ENCODE measurements at places on chromosomes 2 and 18. TPM values are rescaled to one million over a fixed set of nuclear protein-coding genes. Genes with fewer than 3 reads are reported as not detected.

The AGXT gene
- total RNA-seq = 0.10 TPM

The SERPINB13 gene
- not detected for total RNA-seq

The FKBP1B gene
- 10.9 TPM for total RNA-seq

The VSNL1 gene
- not detected for total RNA-seq

The CKAP2L gene
- total RNA-seq = 61.9 TPM

The SGPP2 gene
- total RNA-seq = 0.10 TPM

The IL36G gene
- 0.24 TPM for total RNA-seq

The TSPYL6 gene
- total RNA-seq = not detected

GRCh38 chr18:49645841-49646351, 84.0 kb downstream of the LIPG start:
- DNase-seq = peak; percentile 46

- DNase-seq = no peak
Observed at GRCh38 chr18:23156134-23156533, 20.8 kb downstream of the CABLES1 start.

DNA sequence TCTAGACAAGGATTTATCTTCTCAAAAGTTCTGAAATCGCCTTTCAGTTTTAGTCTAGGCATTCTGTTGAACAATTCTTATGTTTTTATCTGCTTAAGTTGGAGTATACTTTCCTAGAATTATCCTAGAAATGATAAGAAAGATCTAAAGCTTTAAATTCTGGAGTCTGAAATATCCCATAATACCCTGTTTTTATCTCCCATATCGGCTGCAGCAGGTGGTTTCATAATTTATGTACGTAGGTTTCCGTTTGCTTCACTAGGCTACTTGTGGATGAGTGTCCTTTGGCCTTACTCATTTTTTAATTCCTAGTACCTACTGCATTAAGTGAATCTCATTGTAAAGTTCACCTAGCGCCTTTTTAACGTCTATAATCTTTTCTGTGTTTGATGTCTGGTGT, 58.5 kb upstream of the MGAT5 start:
- DNase-seq = no peak

DNA sequence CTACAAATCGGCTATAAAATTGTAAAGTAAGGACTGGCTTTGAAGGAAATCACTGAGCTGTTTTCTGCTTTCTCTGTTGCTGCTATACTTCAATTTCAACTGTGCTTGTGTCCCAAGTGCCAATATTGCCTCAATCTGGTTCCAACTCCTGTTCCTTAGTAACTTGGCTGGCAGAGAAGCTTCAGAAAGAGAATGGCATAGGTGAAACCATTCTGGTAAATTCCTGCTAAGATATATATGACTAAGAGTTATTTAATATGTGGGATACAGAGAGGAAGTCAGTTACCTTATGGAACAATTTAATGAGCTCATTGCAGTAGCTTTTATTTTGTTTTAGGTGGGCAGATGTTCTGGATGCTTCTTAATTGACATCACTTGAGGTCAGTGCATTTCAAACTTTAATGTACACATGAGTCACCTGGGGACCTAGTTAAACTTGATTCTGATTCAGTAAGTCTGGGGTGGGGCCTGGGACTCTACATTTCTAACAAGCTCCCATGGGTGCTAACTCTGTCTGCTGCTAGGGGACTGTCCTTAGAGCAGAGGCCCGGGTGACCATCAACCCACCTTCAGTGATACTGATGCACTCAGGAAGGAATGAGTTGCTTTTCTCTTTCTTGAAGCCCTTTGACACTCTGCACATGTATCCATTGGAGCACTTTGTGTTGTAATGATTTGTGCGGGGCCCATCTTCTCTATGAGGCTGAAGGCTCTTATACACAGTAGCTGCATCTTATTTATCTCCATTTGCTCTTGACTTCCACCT, 47.6 kb downstream of the LIPG start:
- DNase-seq = no peak

- DNase-seq = no peak
Observed at GRCh38 chr2:143422681-143423080, 293.5 kb downstream of the ARHGAP15 start.

- no peak for DNase-seq
Observed at GRCh38 chr2:157902692-157903091, 26.6 kb upstream of the ACVR1 start.

- no peak for DNase-seq
Observed at GRCh38 chr2:15119722-15120175, 441.4 kb downstream of the NBAS start.

DNA sequence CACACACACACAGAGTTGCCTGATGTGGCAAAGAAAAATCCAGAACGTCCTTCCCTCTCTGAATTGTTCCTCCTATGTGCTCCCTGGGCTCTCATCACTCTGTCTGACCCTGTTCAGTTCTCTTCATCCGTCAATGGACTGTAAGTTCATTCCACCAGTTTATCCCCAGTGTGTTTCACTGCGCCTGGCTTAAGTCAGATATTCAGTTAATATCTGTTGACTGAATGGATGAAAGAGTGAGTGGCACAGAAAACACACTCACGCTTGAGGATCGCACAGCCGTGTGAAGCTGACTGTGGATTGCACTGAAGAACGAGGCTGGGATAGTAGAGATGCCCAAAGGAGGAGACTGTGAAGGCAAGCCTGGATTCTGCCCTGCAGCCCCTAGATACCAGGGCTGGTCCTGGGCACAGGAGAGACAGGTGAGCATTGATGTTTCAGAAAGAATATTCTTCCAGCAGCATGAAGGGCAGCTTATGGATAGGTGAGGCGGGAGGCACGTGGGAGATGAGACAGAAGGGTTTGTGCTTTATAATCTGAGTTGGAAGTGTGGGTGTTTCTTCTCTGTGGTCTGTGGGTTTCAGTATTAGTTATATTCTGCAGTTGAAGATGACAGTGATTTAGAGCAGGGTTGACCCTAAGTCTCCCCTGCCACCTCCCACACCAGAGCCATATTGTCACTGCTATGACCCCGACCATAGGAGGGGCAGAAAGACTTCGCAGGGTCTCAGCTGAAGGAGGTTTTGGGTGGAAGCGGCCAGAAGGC, 129.9 kb downstream of the SOCS6 start:
- DNase-seq = no peak

GRCh38 chr2:191262436-191262835, 17.2 kb downstream of the MYO1B start:
- peak; percentile 42 for DNase-seq

GRCh38 chr2:212489719-212490346, 48.8 kb downstream of the ERBB4 start:
- DNase-seq = no peak

GRCh38 chr2:205680067-205680466, 2.2 kb upstream of the NRP2 start:
- peak; percentile 89 for DNase-seq

DNA sequence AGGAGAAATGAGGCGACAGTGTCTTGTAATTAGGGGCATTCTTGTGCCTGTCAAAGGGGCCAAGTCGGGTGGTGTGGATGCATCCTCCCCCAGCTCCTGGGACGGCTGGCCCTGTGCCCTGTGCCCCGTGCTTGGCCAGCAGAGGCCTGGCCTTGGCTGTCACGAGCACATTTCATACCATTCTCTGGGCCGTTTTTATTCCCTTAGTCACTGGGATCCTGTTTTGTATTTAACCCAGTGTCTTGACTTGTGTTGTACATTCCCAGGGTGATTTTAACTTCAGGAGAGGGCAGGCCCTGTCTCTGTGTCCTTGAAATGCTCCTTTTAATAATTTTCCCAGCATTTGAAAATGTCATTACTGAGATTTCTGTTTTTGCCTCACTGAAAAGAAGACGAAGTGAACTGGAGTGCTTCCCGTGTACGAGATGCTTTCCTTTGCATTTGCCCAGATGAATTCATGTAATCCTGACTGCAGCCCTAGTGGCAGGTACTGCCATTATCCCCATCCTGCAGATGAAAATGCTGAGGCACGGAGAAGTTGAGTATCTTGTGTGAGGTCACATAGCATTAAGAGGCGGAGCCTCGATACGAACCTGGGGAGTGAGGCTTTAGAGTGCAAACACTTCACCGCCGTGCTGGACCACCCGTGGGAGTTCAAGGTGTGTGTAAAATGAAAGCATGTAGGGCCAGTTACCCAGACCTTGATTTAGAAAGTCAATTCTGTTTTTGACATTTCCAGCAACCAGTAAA, 57.0 kb downstream of the SH3RF3 start:
- peak; percentile 68 for DNase-seq

DNA sequence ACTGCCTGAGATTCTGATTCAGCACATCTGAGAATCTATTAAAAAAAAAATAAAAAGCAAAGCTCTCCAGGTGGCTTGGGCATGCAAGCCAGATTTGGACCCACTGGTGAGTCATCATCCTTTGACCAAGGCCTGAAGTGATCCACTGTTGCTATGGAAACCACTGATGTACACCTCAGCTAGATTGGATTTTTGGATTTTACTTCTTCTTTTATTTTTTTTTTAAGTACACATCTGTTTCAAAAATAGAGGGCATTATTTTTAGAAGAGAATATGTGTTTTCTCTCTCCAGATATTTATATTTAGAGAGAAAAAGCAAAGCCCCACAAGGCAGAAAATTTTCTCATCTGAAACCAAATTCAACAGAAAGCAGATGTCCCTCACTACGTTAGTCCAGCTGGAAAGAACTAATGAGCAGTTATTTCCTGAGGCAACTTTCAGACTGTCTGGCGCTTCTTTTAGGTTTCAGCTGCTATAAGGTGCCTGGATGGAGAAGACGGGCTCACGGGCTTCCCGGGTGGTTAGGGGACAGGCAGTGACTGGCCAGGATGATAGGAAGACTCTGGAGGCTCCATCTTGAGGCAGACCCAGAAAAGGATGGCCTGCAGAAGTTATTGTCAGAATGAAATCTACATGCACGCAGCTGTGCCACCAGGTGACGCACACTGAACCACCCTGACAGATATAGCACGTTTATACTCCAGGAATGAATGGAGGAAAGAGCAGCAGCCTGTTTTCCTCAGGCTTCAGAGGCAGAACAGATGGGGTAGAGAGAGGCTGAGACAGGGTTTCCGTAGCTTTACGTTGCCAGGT, 50.5 kb downstream of the MRPL35 start:
- DNase-seq = peak; percentile 96

DNA sequence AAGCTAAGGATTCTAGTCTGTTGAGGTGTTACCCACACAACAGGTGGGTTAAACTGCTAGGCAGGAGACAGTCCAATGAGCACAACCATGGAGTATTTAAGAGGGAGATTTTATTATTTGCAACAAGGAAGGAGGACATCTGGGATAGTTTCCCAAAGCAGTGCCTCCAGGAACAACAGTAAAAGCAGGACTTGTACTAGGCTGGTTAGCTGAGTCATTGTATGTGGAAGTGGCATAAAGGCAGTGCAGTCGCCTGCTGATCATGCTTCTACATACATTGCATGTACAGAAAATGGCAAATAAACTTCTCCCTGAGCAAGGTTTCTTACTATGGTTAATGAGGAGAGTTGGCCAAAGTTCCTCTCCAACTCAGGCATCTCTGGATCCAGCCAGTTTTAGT, 46.1 kb upstream of the CYTIP start:
- DNase-seq = no peak

DNA sequence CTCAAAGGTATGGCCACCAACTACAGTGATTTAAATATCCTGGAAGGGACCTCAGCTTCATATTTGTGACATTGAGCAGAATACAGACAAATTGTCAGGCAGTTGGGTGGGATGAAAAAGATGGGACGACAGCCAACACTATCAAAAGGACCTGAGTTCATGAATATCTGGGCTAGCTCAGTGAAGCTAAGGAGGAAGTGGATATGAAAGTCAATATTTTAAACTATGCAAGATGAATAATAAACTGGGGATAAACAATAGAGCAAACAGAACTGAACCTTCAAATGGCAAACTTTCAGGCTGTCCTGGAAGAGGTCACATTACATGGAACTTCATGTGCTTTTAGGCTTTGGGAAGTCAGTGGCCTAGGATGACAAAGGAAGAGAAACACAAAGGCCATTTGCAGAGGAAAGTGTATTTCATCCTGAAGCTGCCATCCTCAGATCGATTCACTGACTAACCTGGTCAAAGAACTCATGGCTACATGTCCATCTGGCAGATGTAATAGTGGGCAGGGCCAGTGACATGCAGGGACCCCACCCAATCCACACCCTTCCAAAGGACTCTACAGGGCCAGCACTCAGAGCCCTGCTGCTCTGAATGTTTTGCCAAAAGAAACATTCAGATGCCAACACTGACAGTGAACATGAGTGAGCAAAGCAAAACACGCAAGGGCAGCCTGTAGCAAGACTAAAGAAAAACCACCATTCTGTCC, 175.7 kb downstream of the ETAA1 start:
- peak; percentile 39 for DNase-seq

DNA sequence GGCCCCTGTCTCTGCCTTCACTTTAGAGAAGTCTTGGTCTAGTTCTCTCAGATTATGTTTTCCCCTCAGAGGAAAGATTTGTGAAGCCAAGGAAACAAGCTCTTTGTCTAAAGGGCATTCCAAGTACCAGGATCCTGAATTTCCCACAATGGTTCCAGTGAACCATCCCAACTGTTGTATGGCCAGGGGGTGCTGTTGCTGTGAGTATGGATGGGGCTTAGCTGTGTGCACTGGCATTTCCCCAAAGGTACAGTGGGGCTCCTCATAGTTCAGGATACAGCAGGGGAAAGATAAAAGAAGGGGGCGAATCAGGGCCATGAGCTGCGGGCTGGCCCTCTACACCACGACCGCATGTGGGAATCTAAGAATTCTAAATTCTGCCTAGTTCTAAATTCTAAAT, 1154.0 kb upstream of the FANCL start:
- no peak for DNase-seq

DNA sequence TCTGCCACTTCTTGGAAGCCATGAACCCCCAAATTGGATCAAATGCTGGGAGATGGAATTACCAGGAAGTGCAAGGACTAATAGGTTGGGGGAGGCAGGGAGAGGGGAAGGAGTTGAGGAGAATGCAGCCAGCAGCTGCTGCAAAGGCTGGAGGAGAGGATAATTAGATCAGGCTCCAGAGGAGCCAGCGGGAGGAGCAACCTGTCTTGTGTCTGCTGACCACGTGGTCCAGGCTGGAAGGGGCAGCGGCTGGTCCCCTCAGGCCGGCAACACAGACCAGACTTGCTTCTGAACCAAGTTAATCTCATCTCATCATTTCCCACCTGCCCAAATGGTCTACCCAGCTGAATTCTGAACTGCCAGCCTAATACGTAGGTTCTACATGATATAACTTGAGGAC, 68.3 kb downstream of the MRO start:
- no peak for DNase-seq

GRCh38 chr18:63819786-63820185, 44.6 kb downstream of the SERPINB7 start:
- DNase-seq = peak; percentile 41

DNA sequence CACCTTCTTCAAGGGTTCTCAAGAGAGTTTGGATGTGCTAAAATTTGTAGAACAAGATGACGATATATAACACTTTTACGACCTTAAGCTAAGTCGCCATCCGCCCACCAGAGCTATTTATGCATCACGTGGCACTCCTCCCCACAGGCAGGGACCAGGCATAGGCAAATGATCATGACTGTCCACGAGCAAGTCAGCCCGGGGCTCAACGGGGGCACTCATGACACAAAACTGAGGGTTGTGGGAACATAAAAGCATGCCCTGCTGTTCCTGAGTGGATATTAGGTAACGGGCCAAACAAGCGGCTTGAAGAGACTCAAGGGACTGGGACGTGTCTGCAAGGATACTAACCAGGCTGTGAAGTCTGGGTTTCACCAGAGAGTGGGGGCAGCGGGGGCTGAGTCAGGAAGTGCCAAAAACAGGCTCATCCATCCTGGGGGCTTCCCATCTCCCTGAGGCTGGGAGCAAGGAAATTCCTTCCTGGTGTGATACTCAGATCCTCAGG, 58.1 kb downstream of the FAM178B start:
- DNase-seq = peak; percentile 34

GRCh38 chr2:144876013-144876412, 356.1 kb upstream of the ZEB2 start:
- no peak for DNase-seq

Measured in RPMI7951 (cell line).